Left ventricle myocardium inferior (tissue), 1 donor: ENCODE measurements at places on chromosomes 4 and X. TPM values are rescaled to one million over a fixed set of nuclear protein-coding genes. Genes with fewer than 3 reads are reported as not detected.

RPL10 gene
- 1,850 TPM for total RNA-seq

FATE1 gene
- not detected for total RNA-seq

DNA sequence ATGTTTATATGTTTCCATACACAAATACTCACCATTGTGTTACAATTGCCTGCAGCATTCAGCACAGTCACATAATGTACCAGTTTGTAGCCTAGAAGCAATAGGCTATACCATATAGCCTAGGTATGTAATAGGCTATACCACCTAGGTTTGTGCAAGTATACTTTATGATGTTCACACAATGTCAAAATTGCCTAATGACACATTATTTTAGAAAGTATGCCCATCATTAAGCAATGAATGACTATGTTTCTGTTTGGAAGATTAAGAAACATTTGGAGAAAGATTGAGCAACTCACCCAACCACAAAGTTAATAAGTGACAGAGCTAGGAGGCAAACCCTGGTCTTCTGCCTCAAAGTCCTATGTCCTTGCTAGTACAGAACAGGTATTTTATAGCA, 96.8 kb upstream of the GRIA3 start:
- DNase-seq = no peak

- DNase-seq = peak; percentile 17
Observed at GRCh38 chr4:88320780-88321373, 36.5 kb upstream of the PPM1K start.

- no peak for DNase-seq
Observed at GRCh38 chr4:175412161-175412560, 399.9 kb downstream of the GPM6A start.
